ENCODE measurements at places on chromosomes 7 and 10. TPM values are rescaled to one million over a fixed set of nuclear protein-coding genes. Genes with fewer than 3 reads are reported as not detected.

DNA sequence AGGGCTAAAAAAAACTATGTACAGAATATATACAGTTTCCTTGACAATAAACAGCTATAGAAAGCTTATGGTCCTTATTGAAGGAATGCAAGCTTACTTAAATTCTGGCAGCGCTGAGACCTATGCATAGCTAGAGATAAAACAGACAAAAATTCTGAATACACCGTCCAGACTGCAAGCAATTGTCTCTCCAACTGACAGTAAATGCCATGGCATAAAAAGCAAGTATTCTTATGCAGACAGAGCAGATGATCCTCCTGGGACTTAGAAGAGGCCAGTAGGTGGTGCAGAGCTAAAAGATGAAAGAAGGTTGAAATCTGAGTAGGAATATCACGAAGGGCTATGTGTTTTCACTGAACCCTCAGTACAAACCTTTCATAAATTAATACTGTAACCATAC is 157.0 kb upstream of the CACNA2D1 start:
- no peaks in the 10 kb centered on the region for H3K4me1 ChIP-seq
- DNase-seq, result no peak
- H3K27ac ChIP-seq, result no peak overlapping the region
- H3K4me3 ChIP-seq, result no peak overlapping the region

GRCh38 chr10:47255866-47256265 is 44.1 kb upstream of the GDF10 start:
- DNase-seq, result no peak
- H3K4me1 ChIP-seq, result peaks cover 34% of the 10 kb centered on the region
- H3K4me3 ChIP-seq, result no peak overlapping the region
- H3K27me3 ChIP-seq, result no peaks in the 10 kb centered on the region
- H3K27ac ChIP-seq, result peak overlapping the region; percentile 17

DNA sequence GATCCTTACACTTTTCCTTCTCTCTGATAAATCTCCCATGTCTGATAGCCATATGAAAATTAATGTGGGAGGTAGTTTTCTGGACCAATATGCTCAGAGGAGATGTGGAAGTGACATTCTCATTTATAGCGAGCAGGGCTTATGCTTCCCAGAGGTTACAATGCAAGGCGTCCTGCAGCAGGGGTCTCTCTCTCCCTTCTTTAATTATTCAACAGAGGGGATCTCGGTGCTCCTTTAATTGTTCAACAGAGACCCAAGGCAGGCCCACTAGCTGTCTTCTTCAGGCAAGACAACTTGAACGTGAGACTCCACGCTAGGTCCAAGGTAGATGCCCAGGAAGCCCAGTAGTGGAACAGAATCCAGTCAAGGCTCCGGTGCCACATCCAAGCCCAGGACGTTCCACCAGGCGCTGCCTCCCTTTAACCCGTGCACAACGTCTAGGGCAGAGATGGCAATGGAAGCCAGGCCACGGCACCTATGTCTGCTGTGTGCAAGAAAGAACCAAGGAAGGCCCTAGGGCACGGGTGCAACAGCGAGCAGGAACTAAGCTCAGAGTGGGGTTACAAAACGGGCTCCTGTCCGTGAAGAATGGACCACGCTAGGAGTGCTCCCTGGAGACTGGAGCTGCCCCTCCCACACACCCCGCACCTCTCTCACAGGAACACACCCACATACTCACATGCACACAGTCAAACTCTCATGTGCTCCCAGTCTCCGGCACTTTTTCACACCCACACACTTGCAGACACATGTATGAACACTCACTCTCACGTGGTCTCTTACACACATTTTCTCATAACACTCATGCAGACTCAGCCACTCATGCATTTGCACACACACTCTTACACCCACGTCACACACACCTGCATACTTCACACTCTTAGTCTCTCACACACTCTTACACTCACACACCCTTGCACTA is 230.4 kb downstream of the TNS3 start:
- H3K27me3 ChIP-seq, result no peaks in the 10 kb centered on the region
- no peak for DNase-seq
- no peak overlapping the region for H3K4me3 ChIP-seq
- no peaks in the 10 kb centered on the region for H3K36me3 ChIP-seq

DNA sequence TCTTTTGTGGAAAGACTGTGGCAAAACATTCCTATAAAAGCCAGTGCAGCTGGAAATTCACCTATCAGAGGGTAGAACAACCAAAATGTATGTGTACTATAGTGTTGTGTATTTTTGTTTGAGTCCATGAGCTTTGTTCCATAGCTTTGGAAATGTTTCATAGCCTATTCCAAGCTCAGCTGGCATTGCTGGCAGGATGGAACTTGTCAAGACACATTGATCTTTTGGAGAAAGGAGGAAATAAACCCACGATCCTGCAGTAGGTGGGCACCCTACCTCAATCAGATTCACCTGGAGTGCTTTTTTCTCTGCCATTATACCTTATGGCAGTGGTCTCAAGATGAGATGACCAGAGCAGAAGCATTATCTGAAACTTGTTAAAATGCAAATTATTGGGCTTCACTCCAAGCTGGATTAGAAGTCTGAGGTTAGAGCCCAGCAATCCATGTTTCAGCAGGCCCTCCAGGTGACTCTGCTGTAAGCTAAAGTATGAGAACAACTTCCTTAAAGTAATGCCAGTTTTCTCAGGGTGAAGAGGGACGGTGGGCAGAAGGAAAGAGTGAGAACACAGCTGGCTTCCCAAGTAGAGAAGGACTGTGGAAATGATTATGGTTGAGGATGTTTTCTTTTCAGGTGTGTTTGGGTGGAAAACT is 30.3 kb upstream of the CDK1 start:
- H3K4me3 ChIP-seq, result no peak overlapping the region
- no peaks in the 10 kb centered on the region for H3K4me1 ChIP-seq
- H3K27me3 ChIP-seq, result no peaks in the 10 kb centered on the region
- H3K36me3 ChIP-seq, result no peaks in the 10 kb centered on the region

- no peaks in the 10 kb centered on the region for H3K36me3 ChIP-seq
- H3K27ac ChIP-seq, result no peak overlapping the region
- H3K4me3 ChIP-seq, result no peak overlapping the region
- H3K4me1 ChIP-seq, result no peaks in the 10 kb centered on the region
Measured at GRCh38 chr10:31581741-31582323, 262.8 kb downstream of the ZEB1 start.

DNA sequence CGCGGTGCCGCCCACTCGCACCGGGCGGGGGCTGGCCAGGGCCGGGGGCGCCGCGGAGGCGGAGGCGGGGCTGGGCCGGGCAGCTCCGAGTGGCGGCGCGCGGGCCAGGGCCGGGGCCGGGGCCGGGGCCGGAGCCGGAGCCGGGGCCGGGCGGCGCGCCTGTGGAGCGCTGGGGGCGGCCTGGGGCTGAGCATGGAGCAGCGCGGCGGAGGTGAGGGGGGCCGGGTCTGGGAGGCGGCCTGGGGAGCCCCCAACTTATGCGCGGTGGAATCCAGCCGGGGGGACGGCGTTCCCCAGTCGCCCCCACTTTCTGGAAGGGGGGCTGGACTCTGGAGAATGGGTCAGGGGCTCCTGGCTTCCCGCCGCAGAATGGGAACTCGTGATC is at the start of gene LZTS2:
Gene LZTS2 (plus strand): TSS at position 67 of the 385 bp plus-strand sequence. CDS start 2,731 bp downstream, outside the sequence.
- H3K4me3 ChIP-seq, result peak within 1 kb of the TSS; percentile 87
- H3K4me1 ChIP-seq, result peaks cover 22% of the 10 kb centered on the region
- H3K27ac ChIP-seq, result peak within 1 kb of the TSS; percentile 99
- no peak for DNase-seq
- H3K27me3 ChIP-seq, result no peaks in the 10 kb centered on the region

DNA sequence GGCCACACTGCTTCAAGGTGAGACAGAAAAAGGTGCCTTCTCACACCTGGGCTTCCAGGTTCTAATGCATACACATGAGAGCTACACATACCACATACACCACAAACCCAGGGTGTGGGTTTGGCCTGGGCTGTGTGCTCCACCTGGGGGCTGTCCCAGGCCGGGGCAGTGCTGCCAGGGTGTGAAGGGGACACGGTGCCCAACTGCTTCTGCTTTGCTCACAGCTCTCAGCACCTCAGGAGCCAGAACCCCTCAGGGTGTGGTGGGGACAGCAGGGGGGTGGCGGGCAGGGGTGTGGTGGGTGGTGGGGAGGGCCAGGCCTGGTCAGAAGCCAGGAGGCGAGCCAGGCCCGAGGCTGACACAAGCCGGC is 51.1 kb downstream of the TMEM209 start:
- no peak overlapping the region for H3K27ac ChIP-seq
- DNase-seq, result no peak
- no peaks in the 10 kb centered on the region for H3K27me3 ChIP-seq
- no peak overlapping the region for H3K4me3 ChIP-seq
- peaks cover 6% of the 10 kb centered on the region for H3K4me1 ChIP-seq

- no peak overlapping the region for H3K4me3 ChIP-seq
- DNase-seq, result no peak
- H3K27ac ChIP-seq, result no peak overlapping the region
- no peaks in the 10 kb centered on the region for H3K4me1 ChIP-seq
- H3K27me3 ChIP-seq, result no peaks in the 10 kb centered on the region
- no peaks in the 10 kb centered on the region for H3K36me3 ChIP-seq
Measured at GRCh38 chr10:130606001-130606405, 469.8 kb downstream of the GLRX3 start.

DNA sequence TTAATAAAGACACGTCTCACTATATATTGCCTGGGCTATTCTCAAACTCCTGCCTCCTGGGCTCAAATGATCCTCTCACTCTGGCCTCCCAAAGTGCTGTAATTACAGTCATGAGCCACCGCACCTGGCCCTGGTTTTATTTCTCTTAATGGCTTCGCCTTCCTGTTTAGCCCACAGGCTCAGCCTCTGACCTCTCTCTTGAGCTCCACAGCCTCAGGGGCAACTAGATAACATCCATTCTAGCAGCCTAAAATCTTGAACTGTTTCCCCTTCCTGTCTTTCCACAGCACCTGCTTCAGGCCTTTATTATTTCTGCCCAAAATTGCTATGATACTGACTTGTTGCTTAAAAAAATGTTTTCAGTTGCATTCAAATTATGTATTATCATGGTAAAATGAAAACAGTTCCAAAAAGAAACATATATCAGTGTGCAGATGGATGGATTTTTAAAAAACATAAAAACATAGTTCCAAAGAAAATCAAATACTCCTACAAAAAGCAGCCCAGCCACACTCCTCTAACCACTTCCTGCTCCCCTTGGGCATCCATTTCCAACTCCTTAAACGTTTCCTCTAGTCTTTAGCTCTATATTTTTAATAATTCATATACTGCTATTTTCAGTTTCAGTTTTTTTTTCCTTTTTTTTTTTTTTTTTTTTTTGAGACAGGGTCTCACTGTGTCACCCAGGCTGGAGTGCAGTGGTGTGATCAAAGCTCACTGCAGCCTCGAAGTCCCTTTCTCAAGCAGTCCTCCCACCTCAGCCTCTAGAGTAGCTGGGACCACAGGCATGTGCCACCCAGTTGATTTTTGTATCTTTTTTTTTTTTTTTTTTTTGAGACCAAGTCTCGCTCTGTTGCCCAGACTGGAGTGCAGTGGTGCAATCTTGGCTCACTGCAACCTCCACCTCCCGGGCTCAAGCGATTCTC is 5.1 kb upstream of the BAZ1B start:
- H3K36me3 ChIP-seq, result no peaks in the 10 kb centered on the region
- no peak for DNase-seq
- H3K4me3 ChIP-seq, result no peak overlapping the region
- peaks cover 12% of the 10 kb centered on the region for H3K4me1 ChIP-seq
- H3K27me3 ChIP-seq, result no peaks in the 10 kb centered on the region
- H3K27ac ChIP-seq, result peak overlapping the region; percentile 53

- H3K36me3 ChIP-seq, result no peaks in the 10 kb centered on the region
- no peaks in the 10 kb centered on the region for H3K4me1 ChIP-seq
- H3K4me3 ChIP-seq, result no peak overlapping the region
- no peak for DNase-seq
- H3K27ac ChIP-seq, result no peak overlapping the region
- no peaks in the 10 kb centered on the region for H3K27me3 ChIP-seq
Measured at GRCh38 chr7:45150199-45150598, 7.4 kb upstream of the RAMP3 start.

The PDK4 gene
- not detected for polyA plus RNA-seq

The PUS7 gene
- 6.4 TPM for polyA plus RNA-seq

The ANKRD1 gene
- not detected for polyA plus RNA-seq

The C7orf57 gene
- 0.13 TPM for polyA plus RNA-seq

The CYP2C18 gene
- polyA plus RNA-seq, result not detected
